ENCODE measurements at places on chromosomes 11 and 22.

- DNase-seq, result no peak
These were observed 181.4 kb downstream of the ETS1 start for GRCh38 chr11:128405714-128406662.

DNA sequence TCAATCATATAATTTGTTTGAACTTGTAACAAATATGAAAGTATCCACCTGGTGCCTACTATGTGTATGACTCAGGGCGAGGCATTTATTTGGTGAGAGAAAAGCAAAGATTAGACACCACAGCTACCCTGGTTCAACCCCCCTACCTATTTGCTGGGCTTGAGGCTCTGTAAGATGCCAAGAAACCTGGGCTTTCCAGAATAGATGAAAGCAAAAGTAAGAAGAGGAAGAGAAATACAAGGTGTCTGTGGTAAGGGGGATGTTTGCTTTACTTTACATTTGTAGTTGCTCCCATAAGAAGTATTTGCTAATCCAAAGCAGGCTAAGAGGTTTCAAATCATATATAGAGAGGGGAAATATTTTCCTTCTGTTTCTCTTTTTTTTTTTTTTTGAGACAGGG is 61.7 kb downstream of the DDI1 start:
- no peak for DNase-seq

DNA sequence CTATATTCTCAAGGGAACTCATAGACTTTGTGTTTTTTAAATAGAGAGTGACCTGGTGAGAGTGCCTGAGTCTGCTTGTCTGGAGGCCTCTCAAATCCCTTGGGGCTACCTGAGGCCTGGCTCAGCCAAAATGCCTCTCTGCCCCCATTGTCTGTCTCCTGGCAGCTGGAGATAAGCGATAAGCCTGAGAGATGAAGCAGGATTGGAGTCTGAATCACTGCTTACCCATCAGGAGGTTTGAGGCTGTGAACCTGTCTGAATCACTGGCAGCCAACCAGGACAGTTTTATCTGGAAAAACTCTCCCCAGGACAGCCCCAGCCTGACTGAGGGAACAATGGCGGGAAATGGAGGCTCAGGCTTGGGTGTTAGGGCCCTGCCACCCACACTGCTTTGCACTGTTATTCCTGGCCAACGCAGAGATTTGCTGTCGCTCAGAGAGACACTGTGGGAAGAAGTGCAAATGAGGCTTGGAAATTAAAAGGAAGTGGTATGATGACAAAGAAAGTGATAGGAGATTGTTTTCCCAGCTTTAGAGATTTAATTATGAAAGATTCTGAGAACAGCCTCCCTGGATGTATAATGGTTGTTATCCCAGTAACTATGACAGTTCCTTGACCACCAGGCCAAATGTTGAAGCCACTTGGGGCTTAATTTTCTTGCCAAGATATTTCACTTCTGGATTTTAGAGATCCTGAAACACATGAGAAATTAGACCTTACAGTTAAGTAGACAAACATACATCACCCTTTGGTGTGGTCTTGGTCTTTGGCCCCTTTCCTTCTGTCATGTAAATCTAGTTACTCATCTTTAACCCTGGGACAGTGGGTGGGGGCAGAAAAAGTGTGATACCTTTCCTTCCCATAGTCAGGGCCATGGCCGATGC is 102.1 kb downstream of the RASSF10 start:
- DNase-seq, result no peak

- DNase-seq, result no peak
These were observed 1415.2 kb upstream of the TENM4 start for GRCh38 chr11:80856066-80856465.

- DNase-seq, result no peak
These were observed 144.4 kb upstream of the TEAD1 start for GRCh38 chr11:12529793-12530192.

- DNase-seq, result no peak
These were observed 75.2 kb downstream of the WNT11 start for GRCh38 chr11:76131142-76131541.

DNA sequence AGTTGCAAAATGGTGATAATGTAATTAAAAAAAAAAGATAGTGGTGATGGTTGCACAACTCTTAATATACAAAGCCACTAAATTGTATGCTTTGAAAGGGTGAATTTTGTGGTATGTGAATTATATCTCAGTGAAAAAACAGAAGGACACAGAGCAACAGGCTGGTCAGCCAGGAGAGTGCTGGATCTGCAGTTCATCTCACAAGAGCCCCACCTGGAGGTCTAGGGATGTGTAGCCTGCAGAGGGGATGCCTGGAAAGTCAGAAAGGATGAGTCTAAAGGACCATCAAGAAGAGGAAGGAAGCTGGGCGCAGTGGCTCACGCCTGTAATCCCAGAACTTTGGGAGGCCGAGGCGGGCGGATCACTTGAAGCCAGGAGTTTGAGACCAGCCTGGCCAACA is 9.0 kb downstream of the POLR3H start:
- no peak for DNase-seq

- no peak for DNase-seq
These were observed 5.1 kb downstream of the CHEK2 start for GRCh38 chr22:28736301-28737155.

DNA sequence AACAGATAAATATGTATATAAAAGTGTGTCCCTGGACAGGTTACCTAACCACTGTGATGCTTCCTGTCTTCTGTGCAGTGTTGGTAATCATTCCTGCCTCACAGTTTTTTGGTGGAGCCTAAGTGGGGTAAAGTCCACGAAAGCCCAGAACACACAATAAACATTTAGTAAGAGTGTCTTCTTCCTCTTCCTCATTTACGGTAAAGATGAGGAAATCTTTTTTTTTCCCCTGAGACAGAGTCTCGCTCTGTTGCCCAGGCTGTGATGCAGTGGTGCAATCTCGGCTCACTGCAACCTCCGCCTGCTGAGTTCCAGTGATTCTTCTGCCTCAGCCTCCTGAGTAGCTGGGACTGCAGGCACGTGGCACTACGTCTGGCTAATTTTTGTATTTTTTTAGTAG is 117.1 kb downstream of the LDLRAD3 start:
- DNase-seq, result no peak

GRCh38 chr11:107593951-107594350 is 3.0 kb downstream of the ELMOD1 start:
- peak; percentile 10 for DNase-seq

DNA sequence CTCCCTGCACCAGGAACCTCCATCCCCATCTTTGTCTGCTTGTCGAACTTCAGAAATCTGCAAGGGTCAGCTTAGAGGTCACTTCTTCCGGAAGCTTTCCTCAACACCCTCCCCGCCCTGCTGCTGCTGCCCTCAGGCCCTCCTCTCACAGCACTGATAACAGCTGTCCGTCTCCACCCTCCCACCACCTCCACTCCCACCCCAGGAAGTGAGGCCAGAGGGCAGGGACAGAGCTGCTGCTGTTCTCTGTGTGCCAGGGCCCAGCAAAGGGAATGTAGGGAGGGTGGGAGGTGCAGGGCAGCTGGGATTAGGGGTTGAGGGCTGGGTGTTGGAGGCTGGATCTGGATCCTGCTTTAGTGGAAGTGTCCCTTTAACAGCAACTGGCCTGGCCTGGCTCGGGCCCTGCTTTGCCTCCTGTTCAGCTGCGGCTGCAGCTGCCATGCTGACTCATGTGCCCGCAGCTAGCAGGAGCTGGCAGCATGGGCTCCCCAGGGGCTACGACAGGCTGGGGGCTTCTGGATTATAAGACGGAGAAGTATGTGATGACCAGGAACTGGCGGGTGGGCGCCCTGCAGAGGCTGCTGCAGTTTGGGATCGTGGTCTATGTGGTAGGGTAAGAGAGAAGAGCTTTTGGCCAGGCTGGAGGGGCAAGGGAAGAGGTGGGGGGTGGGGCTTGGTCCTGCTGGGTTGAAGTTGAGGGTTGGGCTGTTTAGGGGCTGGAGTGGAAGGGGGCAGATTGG is at the start of gene P2RX6:
TSS of gene P2RX6 (plus strand) at position 440 of the 740 bp plus-strand sequence. CDS start at position 450, 10 bp downstream.
- peak; percentile 28 for DNase-seq

- no peak for DNase-seq
These were observed 20.6 kb downstream of the IFT27 start for GRCh38 chr22:36755316-36755715.

DNA sequence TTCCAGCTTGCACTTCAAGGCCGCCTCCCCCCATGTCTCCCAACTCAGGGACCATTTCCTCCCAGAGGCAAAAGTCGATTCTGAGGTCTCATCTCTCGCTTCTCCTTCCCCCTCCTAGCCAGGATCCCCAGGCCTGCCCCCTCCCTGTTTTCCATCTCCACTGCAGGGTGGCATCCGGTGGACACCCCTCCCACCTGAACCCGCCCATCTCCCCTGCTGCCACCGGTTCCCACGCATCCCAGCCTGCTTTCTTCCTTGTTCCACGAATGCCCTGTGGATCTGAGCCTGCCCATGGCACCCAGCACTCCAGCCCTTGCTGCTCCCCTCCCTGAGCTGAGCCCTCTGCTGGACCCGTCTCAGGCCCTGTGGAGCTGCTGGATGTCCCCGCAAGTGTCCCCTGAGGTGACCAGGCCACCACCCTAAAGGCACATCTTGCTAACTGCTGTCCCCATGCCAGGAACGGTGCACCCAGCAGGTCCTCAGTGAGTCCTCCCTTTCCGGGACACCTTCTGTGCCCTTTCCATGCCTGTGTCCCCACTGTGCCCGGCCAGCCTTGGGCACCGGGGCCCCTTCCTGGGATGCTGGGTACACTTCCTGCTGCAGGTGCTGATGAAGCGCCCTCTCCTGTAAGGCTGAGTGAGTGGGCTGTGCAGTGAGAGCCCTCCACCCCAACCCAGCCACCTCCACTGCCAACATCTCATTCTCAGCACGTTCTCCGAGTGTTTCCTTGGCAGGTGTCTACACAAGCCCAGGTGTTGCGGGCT is 936 bp downstream of the IL17REL start:
- DNase-seq, result no peak

DNA sequence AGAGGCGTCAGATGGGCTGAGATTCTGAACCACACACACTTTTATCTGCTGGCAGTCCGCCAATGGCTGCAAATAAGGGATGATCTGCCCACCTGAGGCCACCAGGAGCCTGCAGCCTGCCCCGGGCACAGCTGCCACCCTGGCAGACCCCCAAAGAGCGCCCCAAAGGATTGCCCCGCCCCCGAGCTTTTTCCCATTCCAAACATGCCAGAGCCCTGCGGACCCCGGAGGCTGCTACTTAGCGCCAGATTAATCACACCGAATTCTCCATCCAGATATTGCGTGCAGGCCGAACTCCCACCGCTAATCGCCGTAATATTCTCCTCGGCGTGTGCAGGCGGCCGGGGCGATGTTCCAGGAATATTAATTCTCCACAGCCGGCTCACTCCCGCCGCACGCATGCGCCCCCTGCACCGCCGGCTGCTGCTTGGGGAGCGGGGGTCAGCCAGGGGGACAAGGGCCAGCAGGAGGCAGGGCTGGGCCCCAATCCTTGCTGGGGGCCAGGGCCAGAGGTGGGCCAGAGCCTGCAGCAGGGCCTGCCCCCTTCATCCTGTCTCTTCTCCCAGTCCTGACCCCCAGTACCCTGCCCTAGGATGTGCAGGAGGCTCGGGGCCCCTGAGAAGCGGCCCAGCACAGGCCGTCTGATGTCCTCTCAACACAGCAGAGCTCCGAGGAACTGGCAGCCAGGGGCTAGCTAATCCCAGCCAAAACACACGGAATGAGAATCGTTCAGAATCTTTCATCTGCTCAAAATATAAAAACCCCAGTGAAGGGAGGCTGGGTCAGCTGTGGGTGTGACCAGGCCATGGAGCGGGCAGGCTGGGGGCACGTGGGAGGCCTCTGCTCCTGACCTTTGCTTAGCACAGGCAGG is 19.5 kb upstream of the TCF20 start:
- peak; percentile 50 for DNase-seq

DNA sequence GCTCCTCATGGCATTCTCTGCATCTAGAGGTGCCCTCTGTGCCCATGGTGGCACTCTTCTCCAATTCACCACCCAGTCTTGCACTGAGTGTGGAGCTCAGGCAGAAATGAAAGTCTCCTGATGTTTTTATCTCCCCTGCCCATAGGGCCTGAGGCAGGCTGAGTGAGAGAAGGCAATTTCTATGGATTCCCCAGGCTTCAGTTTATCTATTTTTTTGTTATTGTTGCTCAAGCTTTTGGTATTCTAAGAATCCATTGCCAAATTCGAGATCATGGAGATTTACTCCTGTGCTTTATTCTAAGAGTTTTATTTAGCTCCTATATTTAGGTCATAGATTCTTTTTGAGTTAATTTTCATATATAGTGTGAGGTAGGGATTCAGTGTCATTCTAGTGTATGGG is 40.7 kb downstream of the TSPAN18 start:
- DNase-seq, result no peak

- no peak for DNase-seq
These were observed 92.9 kb downstream of the PDHX start for GRCh38 chr11:35009191-35009943.

DNA sequence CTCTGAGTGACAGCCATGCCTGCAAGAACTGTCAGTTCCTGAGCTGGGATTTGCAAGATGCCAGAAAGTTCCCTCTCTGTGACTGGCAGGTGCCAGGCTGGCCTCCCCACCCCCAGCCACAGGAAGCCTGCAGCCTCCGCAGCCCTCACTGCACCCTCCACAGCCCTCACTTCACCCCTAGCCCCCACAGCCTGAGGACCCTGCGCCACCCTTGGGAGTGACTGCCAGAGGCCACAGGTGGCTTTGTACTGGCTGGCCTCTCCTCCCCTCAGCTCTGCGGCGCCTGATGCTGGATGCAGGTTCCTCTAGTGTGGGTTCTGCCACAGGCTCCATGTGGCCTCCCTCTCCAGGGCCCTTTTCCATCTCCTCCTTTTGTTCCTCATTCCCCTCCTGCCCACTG is 28.7 kb downstream of the MPPED1 start:
- DNase-seq, result no peak
